Ovary (tissue), 10 donors: ENCODE measurements at places on chromosomes 1 and 21. TPM values are rescaled to one million over a fixed set of nuclear protein-coding genes. Genes with fewer than 3 reads are reported as not detected.

DNA sequence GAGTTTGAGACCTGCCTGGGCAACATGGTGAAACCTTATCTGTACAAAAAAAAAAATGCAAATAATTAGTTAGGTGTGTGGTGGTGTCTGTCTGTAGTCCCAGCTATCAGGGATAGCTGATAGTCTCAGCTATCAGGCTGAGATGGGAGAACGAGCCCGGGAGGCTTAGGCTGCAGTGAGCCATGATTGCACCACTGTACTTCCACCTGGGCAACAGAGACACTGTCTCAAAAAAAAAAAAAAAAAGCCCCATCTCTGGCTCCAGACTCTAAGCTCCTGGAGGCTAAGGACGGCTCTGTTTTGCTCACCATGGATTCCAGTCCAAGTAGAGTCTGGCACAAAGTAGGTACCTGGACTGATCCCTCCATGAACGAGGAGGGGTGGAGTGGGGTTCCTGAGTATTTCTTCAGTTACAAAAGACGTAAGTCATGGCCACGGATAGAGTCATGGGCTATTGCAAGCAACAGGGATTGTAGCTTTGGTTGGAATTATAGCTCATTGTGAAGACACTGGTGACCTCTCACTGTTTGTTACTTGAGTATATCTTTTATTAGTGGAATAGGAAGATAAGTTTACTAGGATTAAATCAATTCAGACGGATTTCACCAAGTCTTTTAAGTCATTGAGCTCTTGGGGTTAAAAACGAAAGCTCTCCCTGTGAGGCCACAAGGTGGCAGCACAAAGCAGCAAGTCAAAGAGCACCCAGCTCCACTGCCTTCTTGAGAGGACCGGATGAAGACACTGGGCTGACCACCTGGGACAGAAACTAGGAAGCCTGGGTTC, 35.6 kb upstream of the TMEM61 start:
- H3K27ac ChIP-seq: no peak overlapping the region
- DNase-seq: peak; percentile 34
- no peaks in the 10 kb centered on the region for H3K27me3 ChIP-seq
- H3K4me1 ChIP-seq: no peaks in the 10 kb centered on the region

DNA sequence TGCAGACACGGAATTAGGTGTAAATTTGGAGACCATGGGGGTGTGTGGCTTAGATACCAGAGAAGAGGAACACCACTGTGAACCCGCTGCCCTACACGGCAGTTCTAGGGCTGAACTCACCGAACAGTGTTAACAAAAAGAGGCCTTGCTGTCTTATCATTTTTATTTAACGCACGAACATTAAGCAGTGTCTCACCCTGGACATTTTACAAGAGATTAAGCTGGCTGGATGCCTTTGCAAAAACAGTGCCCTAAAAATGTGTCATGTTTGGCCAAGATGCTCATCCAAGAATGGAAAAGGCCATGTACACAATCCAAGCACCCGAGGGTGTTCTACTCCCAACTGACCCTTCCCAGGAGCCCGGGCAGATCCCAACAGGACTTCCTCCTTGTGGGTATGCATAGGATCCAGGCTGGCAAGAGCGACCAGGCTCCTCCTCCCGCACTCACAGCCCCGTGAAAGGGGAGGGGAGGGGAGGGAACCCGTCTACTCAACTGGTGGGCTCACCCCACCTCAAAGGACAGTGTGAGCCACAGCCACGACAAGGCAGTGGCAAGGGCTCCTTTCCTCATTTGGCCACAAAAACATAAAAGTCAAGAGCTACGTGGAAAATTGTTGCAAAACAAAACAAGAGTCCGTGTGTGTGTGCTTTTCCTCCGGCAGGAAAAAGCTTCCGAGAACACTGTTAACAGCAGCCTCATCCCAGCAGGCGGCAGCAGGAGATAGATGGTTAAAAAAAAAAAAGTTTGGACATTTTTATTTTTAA, 20.3 kb downstream of the C2CD2 start:
- no peaks in the 10 kb centered on the region for H3K36me3 ChIP-seq
- H3K27me3 ChIP-seq: no peaks in the 10 kb centered on the region
- no peak overlapping the region for H3K4me3 ChIP-seq
- peak overlapping the region; percentile 64 for H3K27ac ChIP-seq
- DNase-seq: peak; percentile 37

DNA sequence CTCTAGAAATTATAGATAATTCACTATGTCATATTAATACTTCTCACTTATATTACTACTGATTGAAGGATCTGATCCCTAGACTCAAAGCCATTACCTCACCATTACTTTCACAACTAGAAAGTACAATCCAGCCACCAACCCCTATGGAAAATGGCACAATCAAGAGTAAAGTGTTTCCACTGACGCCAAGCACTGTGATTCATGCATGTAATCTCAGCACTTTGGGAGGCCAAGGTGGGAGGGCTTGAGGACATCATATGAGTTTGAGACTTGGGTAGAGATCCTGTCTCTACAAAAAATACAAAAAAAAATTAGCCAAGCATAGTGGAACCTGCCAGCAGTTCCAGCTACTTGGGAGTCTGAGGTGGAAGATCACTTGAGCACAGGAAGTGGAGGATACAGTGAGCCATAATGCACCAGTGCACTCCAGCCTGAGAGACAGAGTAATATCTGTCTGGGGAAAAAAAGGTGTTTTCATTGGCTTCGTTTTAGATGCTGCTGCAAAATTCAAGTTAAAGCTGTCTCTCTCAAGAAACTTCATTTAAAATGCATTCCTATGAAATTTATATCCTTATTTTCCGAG, 126.5 kb downstream of the AKT3 start:
- no peaks in the 10 kb centered on the region for H3K27me3 ChIP-seq
- no peak for DNase-seq
- H3K4me1 ChIP-seq: peaks cover 2% of the 10 kb centered on the region
- no peak overlapping the region for H3K27ac ChIP-seq
- no peaks in the 10 kb centered on the region for H3K36me3 ChIP-seq
- no peak overlapping the region for H3K4me3 ChIP-seq

DNA sequence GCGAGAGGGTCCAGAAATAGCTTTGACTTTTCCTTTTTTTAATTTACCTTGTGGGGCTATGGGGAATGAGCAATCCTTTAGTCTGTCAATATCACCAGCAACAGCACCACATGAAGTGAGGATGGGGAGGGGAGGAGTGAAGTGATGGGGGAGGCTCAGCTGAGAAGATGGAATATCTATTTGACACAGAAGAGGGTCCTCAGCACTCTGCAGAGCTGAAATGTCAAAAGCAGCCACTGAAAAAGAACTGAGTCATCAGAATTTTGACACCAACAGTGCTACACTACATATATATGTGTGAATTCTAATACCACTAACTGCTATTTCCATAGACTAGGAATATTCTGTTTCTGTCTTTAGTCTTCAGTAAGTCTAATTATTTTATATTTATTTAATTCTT, 427.0 kb upstream of the PBX1 start:
- H3K27me3 ChIP-seq: no peaks in the 10 kb centered on the region
- H3K36me3 ChIP-seq: no peaks in the 10 kb centered on the region
- H3K4me3 ChIP-seq: no peak overlapping the region
- H3K27ac ChIP-seq: no peak overlapping the region

- H3K27me3 ChIP-seq: no peaks in the 10 kb centered on the region
- H3K4me1 ChIP-seq: no peaks in the 10 kb centered on the region
- no peaks in the 10 kb centered on the region for H3K36me3 ChIP-seq
Observed at GRCh38 chr1:84861988-84862644, 30.9 kb downstream of the LPAR3 start.

The MROH9 gene
- total RNA-seq: 0.07 TPM

The RGS4 gene
- total RNA-seq: 4.8 TPM

The GPR25 gene
- total RNA-seq: not detected
